Hematopoietic multipotent progenitor cell treated with erythropoietin and hydrocortisone succinate and interleukin-3 and kit ligand, for 17 days (in vitro differentiated cells): ENCODE measurements at places on chromosomes 4 and X.

GRCh38 chr4:106231931-106232330, 84.1 kb downstream of the TBCK start:
- no peak for DNase-seq

DNA sequence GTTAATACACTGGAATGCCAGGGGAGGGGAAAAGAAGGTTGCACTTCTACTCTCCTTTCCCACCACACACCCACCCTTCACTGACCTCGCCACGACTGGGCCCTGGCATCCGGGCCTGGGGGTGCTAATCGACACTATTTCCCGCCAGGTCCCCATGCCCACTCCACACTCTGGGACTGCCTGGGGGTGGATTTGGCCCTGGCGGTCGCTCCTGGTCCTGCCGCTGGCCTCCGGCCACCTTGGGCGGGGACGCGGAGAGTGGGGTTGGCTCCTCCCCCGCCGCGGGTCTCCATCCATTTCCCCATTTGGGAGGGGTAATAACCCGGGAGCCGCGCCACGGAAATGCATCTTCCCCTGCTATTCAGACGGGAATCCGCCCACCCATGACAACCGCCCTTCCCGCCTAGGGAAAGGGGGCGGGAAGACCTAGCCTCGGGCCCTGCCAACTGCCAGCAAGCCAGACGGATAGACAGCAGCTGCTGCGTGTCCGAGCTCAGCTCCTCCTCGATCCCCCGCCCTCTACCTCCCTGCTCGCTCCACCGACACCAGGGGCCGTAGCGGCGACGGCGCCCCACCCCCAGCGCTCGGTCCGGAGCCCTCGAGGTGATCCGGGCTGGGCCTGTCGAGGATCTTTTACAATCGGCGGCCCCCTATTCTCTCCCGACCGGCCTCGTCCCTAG, 78.1 kb downstream of the RLIM start:
- no peak for DNase-seq

DNA sequence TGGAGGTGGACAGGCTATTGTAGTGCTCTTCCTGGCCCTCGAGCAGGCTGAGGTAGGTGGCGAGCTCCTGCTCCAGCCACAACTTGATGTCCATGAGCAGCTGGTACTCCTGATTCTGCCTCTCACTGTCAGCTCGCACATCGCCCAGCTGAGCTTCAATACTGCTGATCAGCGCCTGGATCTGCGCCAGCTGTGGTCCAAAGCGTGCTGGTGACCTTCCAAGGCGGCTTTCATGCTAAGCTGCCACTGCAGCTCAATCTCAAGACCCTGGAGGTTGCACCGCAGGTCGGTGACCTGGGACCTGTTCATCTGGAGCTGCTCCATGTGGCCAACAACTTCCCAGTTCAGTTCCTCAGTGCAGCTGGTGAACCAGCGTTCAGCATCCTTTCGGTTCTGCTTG, 31.2 kb downstream of the LRIT3 start:
- no peak for DNase-seq

- DNase-seq, result no peak
Measured at GRCh38 chr4:78149751-78150542, 92.8 kb downstream of the FRAS1 start.

- no peak for DNase-seq
Measured at GRCh38 chr4:22607382-22607781, 85.4 kb upstream of the GBA3 start.

GRCh38 chrX:67587946-67588624, 44.3 kb downstream of the AR start:
- no peak for DNase-seq

DNA sequence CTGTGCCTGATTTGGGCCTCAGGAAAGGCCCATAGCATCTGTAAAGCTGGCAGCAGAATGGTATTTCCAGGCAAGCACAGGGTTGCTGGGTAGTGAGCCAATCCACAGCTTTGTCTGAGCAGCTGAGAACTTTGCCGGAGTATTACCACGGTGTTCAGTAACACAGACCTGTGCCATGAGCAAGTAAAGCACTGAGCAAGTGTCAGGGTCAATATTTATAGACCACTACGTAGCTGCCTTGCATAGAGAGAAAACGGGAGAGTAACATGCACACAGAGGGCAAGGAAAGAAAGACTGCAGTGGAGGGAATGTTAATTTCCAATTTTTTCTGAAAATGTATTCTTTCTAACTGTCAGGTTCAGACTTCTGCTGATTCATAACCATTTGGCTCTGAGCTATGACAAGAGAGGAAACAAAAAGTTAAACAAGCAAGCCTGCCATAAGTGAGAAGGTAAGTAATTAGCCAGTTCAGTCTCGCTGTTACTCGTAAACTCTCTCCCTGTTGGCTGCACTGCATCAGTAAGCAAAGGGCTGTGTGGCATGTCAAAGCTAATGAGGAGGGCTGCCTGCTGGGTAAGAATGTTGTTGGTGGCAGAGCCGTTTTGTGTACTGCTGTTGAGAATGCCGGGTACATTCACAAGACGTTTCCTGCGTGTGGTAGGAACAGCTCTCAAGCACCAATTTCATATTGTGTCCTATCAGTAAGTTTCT, 238.1 kb downstream of the BMPR1B start:
- no peak for DNase-seq

- DNase-seq, result no peak
Measured at GRCh38 chr4:132071815-132072214, 1077.3 kb upstream of the PCDH10 start.

- DNase-seq, result no peak
Measured at GRCh38 chr4:150591406-150591805, 9.5 kb downstream of the MAB21L2 start.

DNA sequence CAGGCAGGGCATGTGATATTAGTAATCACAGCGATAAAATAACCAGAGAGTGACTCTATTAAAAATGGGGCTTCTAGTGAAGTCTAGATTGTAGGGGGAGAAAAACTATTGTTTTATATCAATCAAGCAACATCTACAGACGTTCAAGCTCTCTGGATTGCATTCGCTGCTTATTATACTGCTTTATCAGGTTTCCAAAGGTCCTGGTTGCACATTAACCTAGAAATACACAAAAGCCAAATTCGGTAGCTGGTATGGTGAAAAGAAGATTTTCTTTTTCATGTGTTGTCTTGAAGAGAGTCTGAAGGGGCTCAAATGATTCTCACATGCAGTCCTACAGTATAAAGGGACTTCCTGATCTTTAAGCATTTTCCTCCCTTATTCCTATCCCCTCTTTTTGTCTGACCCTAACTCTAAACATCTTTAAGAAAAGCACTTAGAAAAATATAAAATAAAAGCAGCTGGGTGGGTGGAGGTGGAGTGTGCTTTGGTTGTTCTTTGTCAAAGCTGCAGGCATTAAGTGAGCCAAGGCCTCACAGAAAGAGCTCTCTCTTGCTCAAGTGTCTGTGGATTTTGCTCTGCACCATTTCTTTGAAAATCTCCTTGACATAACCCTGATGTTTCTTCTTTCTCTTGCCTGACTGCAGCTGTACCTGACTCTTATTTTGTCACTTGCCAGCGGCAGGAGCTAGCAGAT, 46.1 kb downstream of the MID1IP1 start:
- no peak for DNase-seq

- no peak for DNase-seq
Measured at GRCh38 chrX:128250621-128251020, 198.4 kb upstream of the ACTRT1 start.

DNA sequence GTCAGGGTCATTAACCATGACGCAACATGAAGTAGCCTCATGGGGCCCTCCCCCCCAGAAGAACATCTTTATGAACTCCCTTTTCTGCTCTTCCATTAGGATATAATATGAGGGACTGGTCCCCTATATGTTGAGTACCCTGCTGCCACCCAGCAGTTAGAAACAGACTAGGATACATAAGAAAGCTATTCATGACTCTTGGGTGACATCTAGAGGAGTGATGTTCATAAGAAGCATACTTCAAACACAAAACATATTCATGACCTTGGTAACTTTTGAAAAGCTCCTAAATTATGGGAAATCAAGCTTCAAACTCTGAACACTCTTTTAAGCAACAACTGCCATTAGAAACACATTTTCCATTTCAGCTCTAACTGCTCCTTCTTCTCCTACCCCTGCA, 155.2 kb upstream of the SPIN4 start:
- DNase-seq, result no peak

DNA sequence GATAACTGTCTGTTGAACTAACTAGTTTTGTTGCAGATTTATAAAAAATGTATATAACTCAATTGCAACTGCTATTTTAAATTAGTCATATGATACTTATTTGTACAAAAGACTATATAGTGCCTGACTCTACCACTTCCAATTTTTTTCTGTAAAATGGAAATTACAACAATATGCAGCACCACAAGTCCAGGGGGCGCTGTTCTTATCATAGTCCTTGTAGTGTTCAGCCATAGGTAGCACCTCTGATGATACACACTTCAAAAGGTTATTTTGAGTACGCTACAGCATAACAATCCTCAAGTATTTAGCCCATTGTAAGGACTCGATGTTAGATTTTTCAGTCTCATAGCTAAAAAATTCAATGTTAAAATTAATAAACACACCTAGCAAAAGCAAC, 174.9 kb downstream of the CORIN start:
- peak; percentile 13 for DNase-seq

DNA sequence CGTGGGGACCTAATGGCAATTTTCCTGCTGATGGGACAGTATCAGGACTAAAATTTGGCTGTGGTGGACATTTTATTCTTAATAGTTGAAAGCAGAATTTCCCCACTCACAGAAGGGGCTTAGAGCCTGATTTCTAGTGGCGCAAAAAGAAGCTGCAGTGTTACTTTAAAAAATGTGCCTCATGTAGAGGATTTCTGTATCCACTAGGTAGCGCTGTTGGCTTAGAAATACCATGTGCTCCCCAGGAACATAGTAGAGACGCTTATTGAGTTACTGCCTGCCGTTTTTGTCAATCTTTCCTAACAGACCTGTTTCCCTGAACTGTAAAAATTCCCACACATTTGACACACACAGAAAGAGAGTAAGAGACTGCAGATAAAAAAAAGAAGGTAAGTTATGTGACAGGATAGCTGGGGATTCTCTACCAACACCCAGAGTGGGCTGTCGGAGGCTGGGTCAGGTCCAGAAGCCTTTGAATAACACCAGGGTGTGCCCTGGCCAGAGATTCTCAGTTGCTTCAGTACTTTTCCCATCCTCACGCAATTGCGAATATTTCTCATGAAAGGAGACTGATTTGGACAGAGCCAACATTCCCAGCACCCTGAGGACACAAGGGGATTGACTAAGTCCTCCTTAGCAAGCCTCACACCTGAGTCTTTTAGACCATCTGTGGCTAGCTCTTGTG, 88.4 kb downstream of the ZXDA start:
- peak; percentile 3 for DNase-seq

GRCh38 chrX:103248553-103248952, 6.4 kb downstream of the TCEAL8 start:
- DNase-seq, result peak; percentile 4

DNA sequence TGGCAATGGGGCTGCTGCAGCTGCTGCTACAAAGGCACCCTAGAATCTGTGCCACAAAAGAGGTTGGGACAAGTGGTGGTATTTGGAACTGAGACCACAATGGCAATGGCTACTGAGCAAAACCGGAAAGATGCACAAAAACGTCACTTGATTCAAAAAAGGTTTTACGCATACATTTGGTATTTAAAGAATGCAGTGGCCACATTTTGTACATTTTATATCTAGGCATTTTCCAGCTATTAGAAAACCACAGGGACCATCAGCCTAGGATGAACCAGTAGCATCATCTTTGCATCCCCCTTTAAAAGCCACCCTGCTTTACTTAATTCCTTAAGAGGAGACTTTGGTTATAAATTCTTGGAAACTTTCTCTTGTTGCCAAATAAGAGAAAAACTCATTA, 104.8 kb upstream of the CXCL13 start:
- no peak for DNase-seq

GRCh38 chr4:83387012-83387411, 52.4 kb upstream of the HPSE start:
- DNase-seq, result no peak

DNA sequence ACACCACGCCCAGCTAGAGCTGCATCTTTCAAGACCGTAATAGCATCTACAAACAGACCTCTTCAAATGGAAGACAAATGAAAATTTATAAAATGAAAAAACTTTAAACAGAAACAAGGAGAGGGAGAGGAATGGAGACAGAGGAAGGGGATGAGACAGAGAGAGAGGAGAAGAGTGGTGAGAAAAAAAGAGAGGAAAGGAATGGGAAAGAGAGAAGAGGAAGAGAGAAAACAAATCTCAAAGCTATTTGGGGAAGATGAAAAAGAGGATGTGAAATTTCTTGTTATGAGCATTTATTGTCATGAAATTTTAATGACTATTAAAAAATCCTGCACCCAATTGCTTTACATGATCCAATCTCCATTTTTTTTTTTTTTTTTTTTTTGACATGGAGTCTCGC, 726.9 kb downstream of the GRID2 start:
- no peak for DNase-seq

DNA sequence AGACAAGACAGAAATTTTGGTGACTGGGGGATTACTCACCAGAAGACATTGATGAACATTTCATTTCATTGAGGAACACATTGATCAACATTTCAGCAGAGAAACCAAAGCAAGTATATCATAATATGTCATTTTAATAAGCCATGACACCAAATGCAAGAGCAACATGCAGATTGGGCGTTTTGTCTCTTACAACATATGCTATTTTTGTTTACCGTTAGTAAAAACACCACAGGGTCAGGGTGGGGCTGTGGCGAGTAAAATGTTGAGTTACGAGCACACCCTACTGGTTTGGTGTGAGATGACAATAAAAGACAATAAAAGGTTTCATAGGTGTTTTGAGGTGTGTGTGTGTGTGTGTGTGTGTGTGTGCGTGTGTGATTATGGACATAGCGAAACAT, 294.5 kb downstream of the PDGFC start:
- no peak for DNase-seq

- DNase-seq, result no peak
Measured at GRCh38 chr4:182536221-182536811, 293.1 kb downstream of the TENM3 start.

DNA sequence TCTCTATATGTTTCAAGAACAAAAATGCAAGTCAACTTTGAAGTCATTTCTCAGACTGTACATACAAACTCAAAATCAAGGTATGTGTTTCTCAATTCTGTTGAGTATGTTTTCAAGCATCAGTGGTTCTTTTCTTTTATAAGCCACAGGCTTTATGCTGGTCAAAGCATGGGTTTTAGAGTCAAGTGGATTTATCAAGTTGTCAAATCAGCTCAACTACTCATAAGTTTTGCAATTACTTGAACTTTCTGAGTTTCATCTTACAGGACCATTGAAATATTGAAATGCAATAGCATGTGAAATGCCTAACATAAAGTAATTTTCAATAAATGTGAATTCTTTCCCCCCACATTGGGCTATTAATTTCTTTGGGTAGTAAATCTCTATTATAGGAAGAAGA, 239.9 kb upstream of the DKK2 start:
- DNase-seq, result no peak

DNA sequence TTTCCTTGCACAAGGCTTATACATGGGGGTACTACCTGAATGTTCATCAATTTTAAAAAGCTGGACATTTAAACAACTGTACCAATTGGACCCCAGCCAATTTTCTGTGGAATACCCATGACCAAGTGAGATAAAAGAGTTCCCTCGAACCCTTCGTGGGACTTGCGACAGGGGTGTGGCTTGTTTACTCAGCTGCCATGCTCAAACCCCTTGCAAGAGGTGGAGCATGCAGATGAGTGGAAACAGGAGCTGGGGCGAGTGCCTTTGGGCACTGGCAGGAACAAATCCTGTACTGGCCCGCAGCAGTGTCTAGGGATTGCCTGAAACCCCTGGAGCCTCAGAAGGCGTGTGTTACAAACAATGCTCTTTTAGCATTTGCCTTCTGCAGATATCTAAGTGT, 144.2 kb downstream of the PDHA2 start:
- DNase-seq, result no peak
